NCI-H774 (cell line): ENCODE measurements at places on chromosomes 1 and 21.

DNA sequence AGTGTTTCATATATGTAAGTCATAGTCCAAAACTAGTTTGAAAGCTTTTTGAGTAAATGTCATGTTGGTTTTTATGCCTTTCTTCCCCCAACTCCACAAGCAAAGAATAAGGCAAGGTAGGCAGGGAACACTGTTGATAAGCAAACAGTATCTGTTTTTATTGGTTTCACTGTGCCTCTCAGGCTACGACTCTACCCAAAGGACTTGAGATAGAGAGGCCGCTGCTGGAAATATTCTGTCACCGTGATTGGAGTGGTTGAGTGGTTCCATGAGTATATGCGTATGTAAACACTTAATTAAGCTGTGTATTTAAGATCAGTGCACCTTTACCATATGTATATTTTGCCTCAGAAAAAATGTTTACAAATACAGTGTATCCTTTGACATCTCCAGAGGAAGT lies 138.1 kb upstream of the KIF26B start:
- DNase-seq = peak; percentile 62

DNA sequence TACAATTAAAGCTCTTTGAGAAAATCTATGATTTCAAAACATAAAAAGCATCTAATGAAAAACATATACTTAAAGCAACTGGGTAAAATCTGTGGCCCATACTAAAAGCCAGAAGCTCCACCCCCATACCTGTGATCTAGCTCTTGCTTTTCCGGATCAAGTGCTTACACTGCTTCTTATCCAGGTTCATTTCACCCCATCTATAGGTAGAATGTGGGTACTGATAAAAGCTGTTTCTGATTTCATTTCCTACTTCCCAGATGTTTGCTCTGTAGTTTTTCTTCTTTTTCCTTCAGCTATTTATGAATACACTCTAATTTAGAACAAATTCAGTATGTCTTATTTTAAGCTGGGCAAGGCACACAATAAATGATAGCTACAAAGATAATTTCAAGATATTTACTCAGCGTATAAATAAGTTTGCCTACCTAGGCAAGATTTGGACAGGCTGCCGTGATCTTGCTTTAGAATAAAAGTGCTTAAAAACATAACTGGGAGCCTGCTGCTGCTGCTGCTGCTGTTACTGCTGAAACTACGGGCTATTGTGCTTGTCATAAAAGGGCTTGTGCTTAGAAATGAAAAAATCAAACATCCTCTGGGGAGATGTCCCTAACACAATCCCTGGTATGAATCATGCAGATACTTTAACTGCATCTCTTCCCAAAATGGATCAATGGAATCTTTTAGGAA lies 2.1 kb downstream of the SIPA1L2 start:
- DNase-seq = peak; percentile 73

- DNase-seq = no peak
Observed at GRCh38 chr1:236066828-236067386, 2.0 kb upstream of the NID1 start.

DNA sequence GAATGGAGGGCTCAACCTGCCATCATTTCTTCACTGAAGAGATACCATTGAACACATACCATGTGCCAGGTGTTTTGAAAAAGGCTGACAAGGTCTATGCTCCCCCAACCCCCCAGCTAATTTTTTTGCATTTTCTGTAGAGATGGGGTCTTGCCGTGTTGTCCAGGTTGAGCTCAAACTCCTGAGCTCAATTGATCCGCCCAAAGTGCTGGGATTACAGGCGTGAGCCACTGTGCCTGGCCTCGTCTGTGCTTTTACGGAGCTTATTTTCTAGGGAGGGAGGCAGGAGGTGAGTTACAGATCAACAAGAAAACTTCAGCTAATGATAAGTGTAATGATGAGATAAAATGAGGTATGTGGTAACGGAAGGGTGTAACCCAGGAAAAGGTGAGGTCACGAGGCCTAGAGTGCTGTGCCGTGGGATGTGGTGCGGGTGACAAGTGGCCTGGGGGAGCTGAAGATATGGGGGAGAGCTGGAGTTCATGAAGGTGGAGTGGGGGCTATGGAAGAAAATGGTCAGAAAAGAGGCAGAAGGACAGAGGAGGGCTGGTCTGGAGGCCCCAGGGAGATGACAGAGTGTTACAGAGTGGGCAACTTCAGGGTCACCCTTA lies 28.2 kb downstream of the FAAH start:
- no peak for DNase-seq

- DNase-seq = no peak
Observed at GRCh38 chr1:214588963-214589597, 13.9 kb upstream of the CENPF start.
